ENCODE measurements at places on chromosomes 4 and X. TPM values are rescaled to one million over a fixed set of nuclear protein-coding genes. Genes with fewer than 3 reads are reported as not detected.

DNA sequence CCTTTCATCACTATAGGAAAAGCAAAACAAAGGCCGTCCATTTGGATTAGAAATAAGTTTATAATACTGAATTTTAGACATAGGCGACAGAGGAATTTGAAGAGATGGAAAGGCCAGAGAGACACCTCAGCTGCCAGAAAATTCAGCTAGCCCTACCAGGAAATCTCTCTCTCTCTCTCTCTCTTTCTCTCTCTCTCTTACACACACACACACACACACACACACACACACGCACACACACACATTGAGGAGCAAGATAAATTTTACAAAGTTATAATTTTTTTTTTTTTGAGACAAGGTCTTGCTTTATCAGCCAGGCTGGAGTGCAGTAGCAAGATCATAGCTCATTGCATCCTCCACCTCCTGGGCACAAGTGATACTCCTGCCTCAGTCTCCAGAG lies 1.4 kb downstream of the XK start:
- no peaks in the 10 kb centered on the region for H3K36me3 ChIP-seq
- H3K27ac ChIP-seq = no peak overlapping the region
- H3K4me1 ChIP-seq = no peaks in the 10 kb centered on the region
- no peak for DNase-seq
- H3K27me3 ChIP-seq = no peaks in the 10 kb centered on the region
- peak overlapping the region; percentile 12 for H3K4me3 ChIP-seq

GRCh38 chr4:48799157-48799556 lies 19.1 kb upstream of the FRYL start:
- H3K36me3 ChIP-seq = no peaks in the 10 kb centered on the region
- H3K4me1 ChIP-seq = no peaks in the 10 kb centered on the region
- H3K27me3 ChIP-seq = no peaks in the 10 kb centered on the region
- no peak overlapping the region for H3K4me3 ChIP-seq

Gene STOX2
- polyA plus RNA-seq = 2.0 TPM

DNA sequence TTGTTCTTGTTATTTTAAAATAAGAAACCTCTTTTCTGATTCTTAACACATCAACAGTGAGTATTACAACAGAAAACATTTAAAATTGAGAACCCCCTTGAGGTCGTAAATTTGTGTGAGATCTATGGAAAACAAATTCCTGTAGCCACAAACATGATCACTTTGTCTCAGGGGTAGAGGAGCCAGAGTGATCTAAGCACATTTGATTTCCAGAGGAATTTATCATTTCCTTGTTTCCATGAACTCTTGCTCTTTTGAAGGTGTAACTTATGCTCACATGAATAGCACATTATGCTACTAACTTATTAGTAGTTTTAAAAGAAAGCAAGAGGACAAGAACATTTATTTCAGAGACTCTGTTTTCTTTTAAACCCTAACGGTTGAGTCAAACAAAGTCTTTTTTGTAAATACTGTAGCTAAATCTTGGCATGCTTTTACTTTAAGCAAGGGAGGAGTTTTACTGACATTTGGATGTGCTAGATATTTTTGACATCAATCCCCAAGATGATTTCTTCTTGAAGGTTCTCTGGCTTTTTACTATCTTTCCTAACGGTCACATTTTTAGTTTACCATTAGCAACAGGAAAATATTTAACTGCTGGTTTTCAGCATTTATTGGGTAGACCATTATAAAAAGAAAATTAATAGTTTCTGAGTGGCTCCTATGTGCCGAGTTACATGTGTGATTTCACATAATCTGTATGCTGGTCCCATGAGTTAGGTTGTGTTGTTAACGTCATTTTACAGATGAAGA lies 27.9 kb upstream of the ZCCHC12 start:
- H3K4me1 ChIP-seq = no peaks in the 10 kb centered on the region
- no peaks in the 10 kb centered on the region for H3K27me3 ChIP-seq
- no peaks in the 10 kb centered on the region for H3K36me3 ChIP-seq
- H3K27ac ChIP-seq = no peak overlapping the region

GRCh38 chr4:169996379-169997240 lies 29.6 kb downstream of the MFAP3L start:
- no peaks in the 10 kb centered on the region for H3K36me3 ChIP-seq
- no peak overlapping the region for H3K27ac ChIP-seq
- DNase-seq = no peak
- no peak overlapping the region for H3K4me3 ChIP-seq
- H3K27me3 ChIP-seq = no peaks in the 10 kb centered on the region
- H3K4me1 ChIP-seq = no peaks in the 10 kb centered on the region

DNA sequence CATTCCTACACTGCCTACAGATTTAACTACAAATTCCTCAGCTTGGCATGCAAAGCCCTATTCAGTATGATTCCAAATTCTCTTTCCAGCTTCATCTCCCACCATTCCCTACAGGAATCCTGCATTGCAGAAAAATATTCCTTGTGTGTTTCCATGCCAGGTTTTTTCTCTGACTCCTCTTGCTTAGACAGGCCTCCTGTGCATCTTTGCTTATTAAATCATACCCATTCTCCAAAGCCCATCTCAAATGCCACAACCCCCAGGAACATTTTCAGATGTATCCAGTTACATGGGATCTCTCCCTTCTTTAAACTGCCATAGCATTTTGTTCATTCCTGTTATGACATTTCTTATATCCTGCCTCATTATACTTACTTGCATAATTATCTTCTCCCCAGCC lies 106.4 kb upstream of the GRIA3 start:
- H3K36me3 ChIP-seq = no peaks in the 10 kb centered on the region
- H3K4me1 ChIP-seq = no peaks in the 10 kb centered on the region
- DNase-seq = no peak
- no peaks in the 10 kb centered on the region for H3K27me3 ChIP-seq

Gene JCHAIN
- 42.3 TPM for polyA plus RNA-seq

DNA sequence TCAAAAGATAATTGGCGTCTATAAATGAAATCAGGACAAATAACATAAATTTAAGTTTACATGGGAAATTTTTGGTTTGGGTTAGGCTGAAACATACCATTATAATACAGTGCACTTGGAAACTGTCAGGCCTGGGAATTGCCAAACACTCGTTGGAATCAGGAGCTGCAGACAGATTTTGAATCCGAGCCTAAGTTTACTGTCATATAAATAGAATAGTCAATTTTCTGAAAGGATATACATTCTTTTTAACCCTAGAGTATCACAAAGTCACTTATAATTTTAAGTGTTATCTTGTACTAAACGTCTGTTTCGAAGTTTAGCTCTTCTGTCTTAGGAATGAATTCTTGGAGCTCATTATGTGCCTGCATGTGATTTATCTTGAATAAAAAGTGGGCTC lies 234.1 kb downstream of the VEGFC start:
- H3K27ac ChIP-seq = no peak overlapping the region
- H3K4me1 ChIP-seq = no peaks in the 10 kb centered on the region
- no peak for DNase-seq
- H3K4me3 ChIP-seq = no peak overlapping the region
- H3K36me3 ChIP-seq = no peaks in the 10 kb centered on the region

DNA sequence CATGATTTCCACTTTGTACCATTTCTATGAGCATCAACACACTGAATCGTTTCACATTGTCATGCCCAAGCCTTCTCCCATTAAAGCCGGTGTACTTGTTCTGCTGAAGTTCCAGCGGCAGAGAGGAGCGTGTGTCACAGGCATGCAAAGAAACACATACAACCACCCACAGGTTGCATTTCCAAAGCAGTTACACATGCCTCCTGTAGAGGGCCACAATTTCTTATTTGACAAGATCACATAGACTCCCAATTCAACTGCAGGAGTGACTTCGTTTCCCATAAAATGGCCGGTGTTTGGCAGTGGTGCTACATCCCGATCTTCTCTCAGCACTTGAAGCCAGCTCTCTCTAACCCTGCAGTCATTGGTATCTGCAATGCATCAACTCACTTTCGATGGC lies 992.6 kb downstream of the NLGN4X start:
- H3K4me3 ChIP-seq = no peak overlapping the region
- H3K27ac ChIP-seq = no peak overlapping the region
- no peaks in the 10 kb centered on the region for H3K4me1 ChIP-seq
- no peak for DNase-seq

GRCh38 chrX:97021680-97022079 lies 138.0 kb downstream of the RPA4 start:
- no peaks in the 10 kb centered on the region for H3K4me1 ChIP-seq
- no peak overlapping the region for H3K4me3 ChIP-seq
- no peaks in the 10 kb centered on the region for H3K36me3 ChIP-seq
- H3K27ac ChIP-seq = no peak overlapping the region

DNA sequence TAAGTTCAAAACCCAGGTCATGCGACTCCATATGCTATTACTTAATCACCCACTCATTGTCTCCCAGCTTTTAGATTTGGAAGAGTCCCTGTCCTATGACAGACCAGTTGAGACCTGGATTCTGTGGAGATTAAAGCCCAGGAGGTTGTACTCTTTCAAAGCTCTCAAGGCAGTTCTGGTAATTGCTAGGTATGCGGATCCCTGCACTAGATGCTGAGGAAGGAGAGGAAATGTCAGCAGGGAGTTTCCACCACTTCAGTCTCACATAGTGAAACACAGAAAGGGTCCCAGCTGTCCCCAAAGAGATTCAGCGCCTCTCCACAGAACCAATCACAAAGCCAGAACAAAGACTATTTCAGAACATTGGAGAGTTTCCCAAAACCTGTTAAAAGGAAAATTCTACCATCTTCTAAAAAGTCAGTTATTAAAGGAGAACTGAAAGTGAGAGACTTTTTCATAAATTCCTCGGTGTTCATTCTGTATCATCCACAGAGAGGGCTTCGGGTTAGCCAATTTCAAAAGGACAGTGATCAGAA lies 53.4 kb downstream of the IRF2 start:
- peak overlapping the region; percentile 75 for H3K27ac ChIP-seq
- H3K4me1 ChIP-seq = peaks cover 5% of the 10 kb centered on the region
- H3K4me3 ChIP-seq = no peak overlapping the region
- no peak for DNase-seq
- H3K27me3 ChIP-seq = no peaks in the 10 kb centered on the region

DNA sequence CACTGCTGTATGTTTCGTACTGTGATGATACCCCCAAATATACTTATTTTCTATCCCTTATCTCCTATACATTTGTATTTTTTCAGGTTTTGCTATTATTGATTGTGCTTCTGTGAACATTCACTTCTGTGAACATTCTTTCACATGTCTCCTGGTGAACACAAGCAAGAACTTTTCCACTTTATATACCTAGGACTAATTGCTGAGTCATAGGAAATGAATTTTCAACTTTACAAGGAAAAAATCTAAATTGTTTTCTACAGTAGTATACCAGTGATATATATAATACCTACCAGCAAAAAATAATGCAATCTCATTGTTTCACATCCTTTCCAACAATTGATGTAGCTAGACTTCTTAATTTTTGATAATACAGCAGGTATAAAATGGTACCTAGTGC lies 139.5 kb upstream of the MAGEB18 start:
- no peak overlapping the region for H3K27ac ChIP-seq

All from small intestine (tissue), 16 donors.